ENCODE measurements at places on chromosomes 2 and 18.

DNA sequence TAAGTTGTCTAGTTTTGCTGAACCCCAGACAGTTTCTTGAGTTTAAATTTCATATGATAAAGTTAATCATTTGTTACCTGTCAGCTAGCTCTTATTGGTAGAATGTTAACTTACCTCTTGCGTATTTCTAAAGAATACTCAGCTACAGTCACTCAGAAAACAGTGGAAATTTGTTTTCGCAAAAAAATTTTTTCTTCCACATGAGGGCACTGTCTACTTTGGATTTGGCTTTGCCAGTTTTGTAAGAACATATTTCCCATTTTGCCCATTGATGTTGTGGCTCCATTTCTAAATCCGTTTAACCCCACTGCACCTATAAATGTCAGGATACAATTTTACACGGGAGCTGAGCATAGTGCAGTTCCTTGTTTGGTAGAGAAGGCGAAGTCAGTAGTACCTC, 19.1 kb upstream of the GCFC2 start:
- DNase-seq: peak; percentile 26

GRCh38 chr18:79365701-79366100, 30.0 kb upstream of the NFATC1 start:
- no peak for DNase-seq

DNA sequence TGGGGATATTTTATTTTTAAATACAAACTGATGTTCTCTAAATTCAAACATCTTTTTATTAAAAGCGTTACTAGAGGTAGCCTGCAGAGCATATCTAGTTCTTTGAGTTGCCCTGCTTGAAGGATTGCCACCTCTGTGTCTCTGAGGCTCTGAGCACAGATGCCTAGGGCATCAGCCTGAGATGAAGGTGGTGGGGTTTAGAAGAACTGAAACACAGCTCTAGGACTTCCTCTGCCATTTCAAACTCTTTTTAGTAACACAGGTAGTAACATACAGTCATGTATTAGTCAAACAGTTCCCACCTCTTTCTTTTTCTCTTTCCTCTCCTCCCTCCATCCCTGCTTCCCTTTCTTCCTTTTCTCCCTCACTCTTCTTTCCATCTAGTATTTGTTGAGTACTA, 57.6 kb downstream of the TTC21B start:
- DNase-seq: no peak

GRCh38 chr2:124877141-124877577, 852.1 kb downstream of the CNTNAP5 start:
- no peak for DNase-seq

- DNase-seq: no peak
These were observed 6.4 kb upstream of the BOK start for GRCh38 chr2:241551998-241552737.

Data from epithelial cell of esophagus (primary cell).